GF-D8 (cell line): ENCODE measurements at places on chromosomes 1 and 21.

DNA sequence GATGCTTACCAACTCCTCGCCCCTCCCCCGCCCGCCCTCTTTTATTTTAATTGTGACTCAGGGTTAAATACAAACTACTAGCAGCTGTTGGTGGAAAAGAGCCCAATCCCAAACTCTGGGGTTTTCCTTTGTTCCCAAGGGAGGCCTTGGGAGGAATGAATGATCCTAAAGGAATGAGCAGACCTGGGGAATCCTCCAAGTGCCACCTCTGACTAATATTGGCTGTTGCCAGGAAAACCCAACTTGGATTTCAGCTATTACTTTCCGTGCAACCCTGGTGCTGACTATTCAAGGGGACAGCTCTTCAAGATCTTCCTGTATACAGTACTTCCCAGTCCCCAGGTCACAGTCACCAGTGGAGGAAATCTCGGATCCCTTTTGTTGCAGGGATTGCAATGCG lies 1.3 kb upstream of the S100A10 start:
- no peak for DNase-seq

- DNase-seq = no peak
Measured at GRCh38 chr1:25050165-25050564, 120.1 kb upstream of the RUNX3 start.

GRCh38 chr21:16773206-16773605 lies 739.6 kb upstream of the CXADR start:
- no peak for DNase-seq

GRCh38 chr1:185400052-185400451 lies 83.0 kb upstream of the IVNS1ABP start:
- DNase-seq = no peak

GRCh38 chr1:9196129-9197040 lies 38.2 kb upstream of the H6PD start:
- peak; percentile 86 for DNase-seq

DNA sequence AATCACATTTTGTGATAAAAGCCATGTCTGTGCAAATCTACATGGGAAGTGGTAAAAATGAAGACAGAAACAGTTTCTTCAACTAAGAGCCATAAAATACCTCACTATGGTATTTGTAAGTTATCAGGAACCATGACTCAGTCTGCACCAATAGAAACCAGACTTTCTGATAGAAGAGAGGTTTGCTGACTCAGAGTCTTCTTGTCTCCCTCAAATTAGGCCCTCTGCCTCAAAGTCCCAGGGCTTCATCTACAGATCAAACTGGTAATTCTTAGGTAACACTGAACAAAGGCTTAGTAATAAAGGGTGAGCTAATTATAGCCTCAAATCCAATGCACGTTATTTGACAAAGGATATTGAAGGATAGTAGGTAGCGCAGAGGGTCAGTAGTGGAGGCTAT lies 30.9 kb upstream of the SSX2IP start:
- no peak for DNase-seq

GRCh38 chr1:232486454-232487207 lies 143.3 kb downstream of the SIPA1L2 start:
- no peak for DNase-seq

DNA sequence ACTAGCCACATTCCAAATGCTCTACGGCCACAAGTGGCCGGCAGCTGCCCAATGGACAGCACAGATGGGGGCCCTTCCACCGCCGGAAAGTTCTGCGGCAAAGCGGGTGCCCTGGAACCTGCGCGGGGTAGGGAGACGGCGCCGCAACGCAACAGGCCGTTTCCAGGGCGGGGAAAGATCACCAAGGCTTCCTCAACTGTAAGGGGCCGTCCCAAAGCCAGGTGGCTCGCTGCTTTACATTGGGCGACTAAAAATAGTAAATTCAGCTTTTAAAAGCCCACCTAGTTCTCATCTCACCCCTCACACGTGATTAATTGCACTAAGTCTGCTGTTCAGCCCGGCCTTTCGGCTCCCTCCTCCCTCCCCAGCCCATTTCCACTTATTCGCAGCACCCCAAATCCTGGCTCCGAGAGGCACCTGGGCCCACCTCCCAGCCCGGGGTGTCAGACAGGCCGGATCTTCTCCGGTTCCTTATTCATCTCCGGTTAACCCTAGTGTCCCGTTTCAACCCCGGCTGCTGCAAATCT lies 643 bp downstream of the CFAP298 start:
- peak; percentile 32 for DNase-seq

GRCh38 chr1:119767486-119767885 lies 1.2 kb downstream of the HMGCS2 start:
- no peak for DNase-seq

DNA sequence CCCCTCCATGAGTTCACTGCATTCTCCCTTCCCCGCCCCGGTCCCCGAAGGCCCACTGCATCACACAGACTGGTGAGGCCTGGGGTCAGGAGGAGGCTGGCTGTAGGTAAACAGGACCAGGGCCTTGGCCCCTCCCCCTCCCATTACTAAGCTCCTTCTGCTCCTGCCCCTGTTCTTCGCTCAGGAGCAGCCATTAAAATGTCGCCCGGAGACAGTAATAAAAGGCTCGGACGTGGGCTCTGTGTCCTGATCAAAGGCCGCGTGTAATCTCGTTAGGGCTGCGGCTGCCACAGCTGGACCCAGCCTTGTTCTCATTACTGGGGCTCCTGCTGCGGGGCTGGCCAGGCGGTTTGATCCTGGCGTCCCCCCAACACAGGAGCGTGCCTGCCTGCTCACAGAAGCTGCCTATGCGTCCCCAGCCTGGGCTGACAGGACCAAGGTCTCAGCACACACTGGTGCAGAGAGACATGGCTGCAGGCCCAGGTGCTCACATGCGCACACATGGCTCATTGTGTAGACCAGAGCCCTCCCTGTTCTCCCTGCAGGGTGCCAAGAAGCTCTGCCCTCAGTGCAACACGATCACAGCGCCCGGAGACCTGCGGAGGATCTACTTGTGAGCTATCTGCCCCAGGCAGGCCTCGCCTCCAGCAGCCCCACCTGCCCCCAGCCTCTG lies 24.0 kb downstream of the TMEM53 start:
- no peak for DNase-seq

- no peak for DNase-seq
Measured at GRCh38 chr1:68442822-68443556, 6.8 kb downstream of the RPE65 start.

- peak; percentile 99 for DNase-seq
Measured at GRCh38 chr21:35026617-35027562, 22.2 kb downstream of the RUNX1 start.

DNA sequence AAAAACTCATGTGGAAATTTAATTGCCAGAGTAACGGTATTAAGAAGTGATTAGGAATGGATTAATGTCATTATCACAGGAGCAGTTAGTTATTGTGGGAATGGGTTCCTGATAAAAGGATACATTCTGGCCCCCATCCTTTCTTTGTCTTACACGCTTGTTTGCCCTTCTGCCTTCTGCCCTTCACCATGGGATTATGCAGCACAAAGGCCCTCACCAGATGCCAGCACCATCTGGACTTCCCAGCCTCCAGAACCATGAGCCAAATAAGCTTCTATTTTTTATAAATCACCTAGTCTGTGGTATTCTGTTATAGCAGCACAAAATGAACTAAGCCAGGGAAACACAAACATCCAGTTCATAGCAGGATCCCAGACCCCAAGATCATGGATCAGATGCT lies 33.9 kb upstream of the POU2F1 start:
- no peak for DNase-seq

GRCh38 chr1:39230261-39231190 lies 26.0 kb downstream of the MACF1 start:
- DNase-seq = peak; percentile 54

- DNase-seq = no peak
Measured at GRCh38 chr1:28416509-28417194, 47.1 kb downstream of the PHACTR4 start.
